ENCODE measurements at places on chromosomes 1 and 21.

DNA sequence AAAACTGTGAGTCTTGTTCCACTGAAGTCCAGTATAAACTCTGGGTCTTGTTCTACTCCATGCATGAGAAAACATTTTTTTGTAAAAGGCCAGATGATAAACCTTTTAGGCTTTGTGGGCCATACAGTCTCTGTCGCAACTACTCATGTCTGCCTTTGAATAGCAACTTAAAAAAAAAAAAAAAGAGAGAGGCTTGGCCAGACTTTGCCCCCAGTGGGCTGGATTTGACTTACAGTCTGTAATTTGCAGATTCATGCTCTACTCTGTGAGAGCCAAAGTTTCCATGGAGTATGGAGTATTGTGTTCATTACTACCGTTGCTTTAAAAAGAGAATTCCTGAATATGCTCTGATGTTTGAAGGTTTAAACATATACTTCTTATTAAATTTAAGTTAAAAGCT lies 654.9 kb upstream of the PKN2 start:
- no peak for DNase-seq

DNA sequence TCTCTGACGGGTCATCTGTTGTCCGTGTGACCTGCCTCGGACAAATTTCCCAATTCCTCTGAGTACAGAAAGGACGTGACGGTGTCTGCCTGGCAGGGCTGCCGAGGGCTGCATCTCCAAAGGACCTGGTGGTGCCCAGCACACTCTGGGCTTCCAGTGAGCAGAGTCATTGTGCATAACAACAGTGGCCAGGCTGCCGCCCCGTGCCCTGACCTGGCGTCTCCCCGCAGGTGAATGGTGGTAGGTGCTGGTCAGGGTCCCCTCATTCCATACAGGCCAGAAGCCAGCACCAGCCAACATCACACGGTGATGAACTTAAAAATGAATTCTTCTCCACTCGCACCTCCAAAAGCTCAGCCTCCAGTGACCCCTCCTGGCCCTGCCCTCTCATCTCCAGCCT lies 28.2 kb downstream of the PRDM16 start:
- DNase-seq = no peak

DNA sequence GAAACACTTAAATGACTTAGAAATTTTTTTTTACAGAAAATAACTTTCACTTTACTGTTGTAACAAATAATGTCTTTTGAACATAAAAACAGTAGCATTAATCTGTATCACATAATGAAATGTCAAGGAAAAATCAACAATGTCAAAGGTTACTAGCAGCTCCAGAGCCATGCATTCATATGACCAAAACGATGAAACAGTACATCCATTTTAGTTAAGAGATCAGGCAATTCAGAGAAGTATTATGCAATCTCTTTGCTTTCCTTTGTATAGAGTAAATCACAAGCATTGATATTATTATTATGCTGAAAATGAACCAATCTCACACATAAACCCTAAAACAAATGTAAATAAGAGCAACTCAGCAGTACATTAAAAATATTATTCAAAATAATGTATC lies 748.9 kb downstream of the PLA2G4A start:
- no peak for DNase-seq

GRCh38 chr21:20783611-20784010 lies 214.6 kb upstream of the NCAM2 start:
- DNase-seq = no peak

DNA sequence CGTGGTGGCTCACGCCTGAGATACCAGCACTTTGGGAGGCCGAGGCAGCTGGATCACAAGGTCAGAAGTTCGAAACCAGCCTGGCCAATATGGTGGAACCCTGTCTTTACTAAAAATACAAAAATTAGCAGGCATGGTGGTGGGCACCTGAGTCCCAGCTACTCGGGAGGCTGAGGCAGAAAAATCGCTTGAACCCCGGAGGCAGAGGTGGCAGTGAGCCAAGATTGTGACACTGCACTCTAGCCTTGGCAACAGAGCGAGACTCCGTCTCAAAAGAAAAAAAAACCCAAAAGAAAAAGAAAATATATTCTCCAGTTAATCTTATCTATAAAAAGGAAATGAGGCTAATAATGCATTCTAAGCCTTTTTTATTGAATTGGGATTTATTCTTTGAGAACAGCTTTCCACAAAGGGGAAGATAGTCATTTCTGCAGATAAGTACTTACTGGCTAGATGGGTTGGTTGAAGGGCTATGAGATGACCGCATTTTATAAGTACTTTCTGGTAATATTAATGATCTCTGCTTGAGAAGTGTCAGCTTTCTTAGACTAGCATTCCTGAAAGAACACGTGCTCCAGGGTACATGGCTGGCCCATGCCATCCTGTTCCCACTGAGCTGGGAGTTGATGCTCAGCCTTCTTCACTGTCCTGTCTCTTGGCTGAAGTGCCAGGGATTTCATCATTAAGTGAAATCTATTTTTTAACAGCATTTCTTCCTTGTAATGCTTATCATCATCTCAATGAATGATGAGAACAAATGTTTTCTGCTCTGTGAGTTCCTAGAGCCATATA lies 57.9 kb downstream of the SASS6 start:
- no peak for DNase-seq
